ENCODE measurements at places on chromosomes 3 and 15.

DNA sequence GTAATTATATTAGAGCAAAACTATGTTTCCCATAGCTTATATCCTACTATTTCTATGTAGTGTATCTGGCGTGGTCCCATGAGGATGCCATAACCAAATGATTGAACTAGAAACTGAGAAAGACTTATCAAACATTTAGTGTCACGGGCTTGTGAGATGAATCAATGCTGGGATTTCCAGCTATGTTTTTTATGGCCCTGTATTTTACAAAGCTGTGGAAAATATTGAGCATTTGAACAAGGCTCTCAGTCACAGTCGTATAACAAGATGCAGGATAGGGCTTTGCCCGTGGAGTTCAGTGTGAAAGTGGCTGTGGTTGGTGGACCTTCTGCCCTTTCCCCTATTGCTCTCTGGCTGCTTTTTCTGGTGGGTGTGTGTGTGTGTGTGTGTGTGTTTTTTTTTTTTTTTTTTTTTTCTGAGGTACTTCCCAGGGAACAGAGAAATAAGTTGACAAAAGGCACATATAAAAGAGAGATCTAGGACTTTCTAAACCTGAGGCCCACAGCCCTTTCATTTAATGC, 60.7 kb downstream of the CACNA1D start:
- DNase-seq = no peak

DNA sequence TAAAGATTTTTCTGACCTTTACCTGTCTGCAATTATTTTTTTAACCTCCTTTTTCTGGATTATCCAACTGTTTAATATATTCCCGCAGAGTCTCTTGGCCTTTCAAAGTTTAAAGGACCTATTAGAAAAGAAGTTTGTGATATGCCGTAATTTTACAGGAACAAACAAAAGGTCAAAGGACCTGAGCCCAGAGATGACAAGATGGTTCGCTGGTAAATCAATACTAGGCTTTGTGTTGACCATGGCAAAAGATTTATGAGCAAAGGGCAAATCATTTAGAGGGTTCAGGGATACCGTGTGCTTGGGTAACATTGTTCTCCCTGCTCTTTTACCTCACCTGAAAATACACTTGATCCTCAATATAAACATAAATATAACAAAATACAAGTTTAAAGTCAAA, 923.5 kb downstream of the ROBO1 start:
- DNase-seq = no peak

GRCh38 chr3:118863731-118864322, 170.8 kb downstream of the IGSF11 start:
- DNase-seq = no peak

- DNase-seq = no peak
These were observed 310.6 kb downstream of the GRM7 start for GRCh38 chr3:7171493-7171892.

GRCh38 chr3:191342411-191342810, 12.1 kb upstream of the UTS2B start:
- DNase-seq = no peak

Measured in stimulated activated CD4-positive, alpha-beta T cell treated with anti-CD3 and anti-CD28 coated beads, TNF-alpha, amount 100 ng/mL, for 24 hours (primary cell).